HEK293T (cell line): ENCODE measurements at places on chromosomes 11 and 22.
A peak's percentile ranks its signal among the peaks of the same experiment; 100 is the strongest.

- DNase-seq = no peak
Observed at GRCh38 chr11:84990141-84990540, 637.0 kb downstream of the DLG2 start.

DNA sequence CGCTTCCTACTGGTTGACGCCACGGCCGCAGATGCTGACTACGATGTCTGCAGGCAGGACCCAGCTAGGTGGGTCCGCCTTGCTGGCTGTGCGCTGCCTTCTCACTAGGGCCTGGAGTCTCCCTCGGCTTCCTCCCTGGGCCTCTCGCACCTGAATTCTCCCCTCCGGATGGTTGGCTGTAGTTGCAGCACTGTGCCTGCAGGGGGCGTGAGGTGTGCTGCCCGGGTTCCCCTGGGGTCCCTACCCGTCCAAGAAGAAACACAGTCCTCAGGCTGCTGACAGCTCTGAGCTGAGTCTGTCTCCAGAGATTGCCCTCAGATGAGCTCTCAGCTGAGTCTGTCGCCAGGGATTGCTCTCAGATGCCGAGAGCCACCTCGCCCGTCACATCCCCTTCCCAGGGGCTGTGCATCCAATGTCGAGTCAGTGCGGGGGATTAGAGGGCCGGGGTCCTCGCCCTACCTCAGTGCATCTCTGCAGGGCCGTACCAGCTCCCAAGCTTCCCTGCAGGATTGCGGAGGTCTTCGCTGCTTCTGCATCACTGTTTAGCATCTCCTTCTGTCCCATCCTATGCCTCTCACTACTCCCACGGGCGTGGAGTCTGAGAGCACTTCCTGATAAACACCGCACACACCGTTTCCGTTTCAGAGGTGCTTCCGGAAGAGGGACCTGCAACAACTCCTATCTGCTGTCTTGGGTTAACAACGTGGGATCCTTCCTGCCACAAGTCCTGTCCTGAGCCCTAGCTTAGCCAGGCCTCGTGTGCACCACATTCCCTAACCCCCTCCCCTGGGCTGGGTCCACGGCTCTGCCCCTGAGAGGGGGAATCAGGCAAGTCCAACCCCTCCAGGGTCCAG, 196.9 kb downstream of the CSNK2A3 start:
- DNase-seq = peak; percentile 75

DNA sequence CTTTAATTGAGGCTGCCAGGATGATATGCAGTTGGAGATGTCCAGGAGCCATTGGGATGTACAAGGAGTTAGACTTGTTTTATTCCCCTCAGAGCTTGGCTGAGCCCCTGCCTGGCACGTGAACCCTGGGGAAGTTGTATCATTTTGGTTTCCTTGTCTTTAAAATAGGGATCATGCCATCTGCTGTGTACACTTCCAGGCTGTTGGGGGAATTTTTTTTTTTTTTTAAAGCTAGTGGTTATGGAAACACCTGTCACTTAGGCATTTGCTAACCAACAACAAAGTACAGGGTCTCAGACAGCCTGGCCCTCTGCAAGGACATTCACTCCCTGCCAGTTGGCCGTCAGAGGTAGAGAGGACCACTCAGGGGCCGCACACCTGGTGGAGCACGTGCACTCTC, 8.5 kb upstream of the RAB1B start:
- DNase-seq = no peak

DNA sequence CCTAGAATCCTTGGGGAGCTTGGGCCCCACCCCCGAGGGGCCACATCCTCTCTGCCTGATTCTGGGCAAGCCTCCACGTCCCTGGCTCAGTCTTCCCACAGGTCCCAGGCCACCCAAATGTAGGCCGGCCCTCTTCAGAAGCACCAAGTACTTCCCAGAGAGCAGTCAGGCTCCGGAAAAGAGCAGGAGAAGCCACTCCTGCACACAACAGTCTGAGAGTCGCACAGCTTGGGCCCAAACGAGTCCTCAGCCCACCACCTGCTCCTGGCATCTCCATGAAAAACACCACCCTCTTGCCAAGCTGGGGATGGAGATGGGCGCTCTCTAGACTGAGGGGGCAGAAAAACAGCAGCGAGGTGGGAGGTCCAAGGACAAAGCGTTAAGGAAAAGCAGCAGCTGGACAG, 15.4 kb downstream of the EHD1 start:
- DNase-seq = no peak

- no peak for DNase-seq
Observed at GRCh38 chr11:61757213-61757862, 4.9 kb downstream of the MYRF start.

DNA sequence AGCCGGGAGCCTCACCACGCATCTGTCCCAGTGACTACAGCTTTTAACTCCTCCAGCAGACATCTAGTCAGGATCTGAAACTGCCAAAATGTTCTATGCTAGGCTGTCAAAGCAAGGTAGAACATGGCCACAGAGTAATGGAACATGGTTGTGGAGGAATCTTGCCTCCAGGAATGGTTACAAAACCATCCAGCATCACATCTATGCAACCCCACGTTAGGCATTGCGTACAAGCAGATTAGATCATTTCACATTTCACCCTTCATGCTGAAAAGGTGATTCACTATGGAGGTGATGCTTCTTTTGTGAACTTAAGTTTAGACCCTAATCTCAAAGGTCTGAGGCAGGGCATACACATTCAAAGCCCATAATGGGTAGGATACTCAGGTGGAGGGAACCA, 103.0 kb downstream of the PARVA start:
- no peak for DNase-seq

- DNase-seq = peak; percentile 28
Observed at GRCh38 chr11:14148653-14149273, 186.2 kb downstream of the SPON1 start.

- peak; percentile 39 for DNase-seq
Observed at GRCh38 chr11:119065369-119065768, 2.2 kb upstream of the VPS11 start.

DNA sequence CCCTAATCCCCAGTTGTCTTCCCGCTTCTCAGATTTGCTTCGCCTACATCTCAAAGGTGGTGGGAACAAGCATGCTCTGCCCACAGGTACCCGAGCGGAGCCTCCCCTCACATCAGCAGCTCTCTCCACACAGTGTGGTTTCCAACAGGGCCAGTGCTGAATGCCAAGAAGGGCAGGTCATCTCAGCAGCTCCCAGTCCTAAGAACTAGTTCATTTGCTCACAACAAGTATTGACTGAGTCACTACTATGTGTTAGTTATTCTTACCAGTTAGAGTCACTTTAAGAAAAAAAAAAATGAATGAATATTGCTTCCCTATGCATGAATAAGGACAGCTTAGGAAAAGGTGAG, 66.2 kb downstream of the THAP12 start:
- DNase-seq = no peak

DNA sequence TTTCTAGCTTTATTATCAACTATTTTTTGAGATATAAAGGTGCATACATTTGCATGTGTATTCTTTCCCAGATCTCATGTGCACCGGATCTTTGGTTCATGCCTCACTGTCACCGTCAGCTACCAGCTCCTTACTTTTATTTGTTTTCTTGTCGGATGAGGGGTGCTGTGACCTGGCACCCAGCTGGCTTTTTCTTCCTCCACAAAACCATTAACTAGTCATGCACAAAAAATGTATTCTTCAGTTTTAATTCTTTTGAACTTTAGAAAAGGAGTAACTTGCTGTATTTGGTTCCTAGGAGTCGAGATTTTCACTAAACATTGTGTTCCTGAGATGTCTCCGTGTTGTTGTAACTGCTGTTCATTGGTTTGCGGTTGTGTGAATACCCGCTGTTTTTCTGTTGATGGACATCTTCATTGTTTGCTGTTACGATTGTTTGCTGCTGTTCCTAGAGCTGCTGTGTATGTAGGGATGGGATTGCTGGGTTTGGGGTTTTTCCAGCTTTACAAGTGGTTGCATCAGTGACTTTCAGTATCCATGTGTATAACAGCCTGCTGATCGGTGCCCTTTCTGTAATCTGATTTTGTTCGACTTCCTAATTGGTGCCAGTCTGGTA, 39.4 kb downstream of the MOV10L1 start:
- DNase-seq = no peak

DNA sequence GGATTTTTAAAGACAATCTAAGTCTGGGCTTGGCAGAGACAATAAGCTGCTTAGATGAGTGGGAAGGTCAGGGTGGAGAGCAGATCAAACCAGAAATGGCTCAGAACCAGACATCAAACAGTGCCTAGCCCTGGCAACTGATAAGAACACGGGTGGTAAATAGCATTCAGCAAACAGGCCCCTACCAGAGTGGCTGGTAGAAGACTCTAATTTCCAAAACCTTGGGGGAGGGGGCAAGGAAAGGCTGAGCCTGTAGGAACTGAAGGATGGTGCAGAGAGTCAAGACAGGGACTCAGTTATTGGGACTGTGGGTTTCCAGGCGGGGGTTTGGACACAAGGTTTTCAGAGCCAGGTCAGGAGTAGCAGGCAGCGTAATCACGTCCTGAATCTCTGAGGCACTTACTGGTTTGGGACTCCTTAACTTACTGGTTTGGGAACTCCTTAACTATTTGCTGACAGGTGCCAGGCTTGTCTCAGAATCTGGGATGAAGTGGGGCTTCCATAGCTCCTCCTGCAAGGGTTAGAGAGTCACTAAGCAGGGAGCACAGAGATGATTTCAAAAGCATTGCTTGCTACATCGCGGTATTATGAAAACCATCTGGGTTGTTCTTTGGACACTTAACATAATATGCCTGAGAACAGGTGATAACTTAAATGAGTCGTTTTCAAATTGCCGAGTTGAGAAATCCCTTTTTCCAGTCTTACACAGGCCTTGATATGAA, 5.7 kb upstream of the ABTB2 start:
- DNase-seq = no peak

- no peak for DNase-seq
Observed at GRCh38 chr11:115765803-115766239, 261.6 kb upstream of the CADM1 start.
